Fibroblast of villous mesenchyme (primary cell): ENCODE measurements at places on chromosomes 1 and 21. TPM values are rescaled to one million over a fixed set of nuclear protein-coding genes. Genes with fewer than 3 reads are reported as not detected.

DNA sequence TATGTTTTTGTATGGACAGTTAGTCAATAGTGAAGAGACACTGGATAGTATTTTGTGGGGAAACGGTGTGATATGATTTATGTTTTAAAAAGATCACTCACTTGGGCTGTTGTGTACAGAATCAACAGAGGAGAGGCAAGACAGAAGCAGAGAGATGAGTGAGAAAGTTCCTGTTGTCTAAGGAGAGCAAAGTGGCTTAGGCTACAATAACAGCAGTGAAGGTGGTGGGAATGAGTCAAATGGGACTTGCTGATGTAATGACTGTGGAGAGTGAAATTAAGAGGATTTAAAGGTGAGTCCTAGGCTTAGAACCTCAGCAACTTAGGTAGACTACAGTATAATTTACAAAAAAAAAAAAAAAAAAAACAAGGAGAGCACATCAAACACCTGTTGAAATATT lies 169.2 kb upstream of the HP1BP3 start:
- DNase-seq = no peak

DNA sequence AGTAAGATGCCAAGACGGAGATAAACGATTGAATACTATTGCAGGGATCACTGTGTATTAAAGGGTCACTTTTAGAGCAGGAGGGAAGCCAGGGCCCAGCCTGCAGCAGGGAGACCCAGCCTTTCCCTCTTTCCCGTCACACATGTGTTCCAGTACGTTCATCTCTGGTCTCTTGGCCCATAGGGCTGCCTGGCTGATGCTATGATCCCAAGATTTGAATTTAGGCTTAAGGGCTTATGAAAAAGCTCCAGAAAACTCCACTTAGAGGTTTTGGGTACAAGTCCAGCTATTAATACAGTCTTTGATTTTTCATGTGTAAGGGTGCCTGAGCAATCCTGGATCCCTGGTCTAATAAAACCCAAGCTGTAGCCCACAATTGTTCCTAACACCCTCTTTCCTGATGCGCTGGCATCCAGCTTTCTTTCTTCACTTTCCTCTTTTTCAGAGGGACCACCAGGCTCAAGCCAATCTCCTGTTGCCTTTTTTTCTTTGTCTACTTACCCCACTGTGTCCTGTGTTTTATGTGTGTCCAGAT lies 359.6 kb upstream of the USP24 start:
- DNase-seq = no peak

- no peak for DNase-seq
These were observed 28.2 kb downstream of the RUNX1 start for GRCh38 chr21:35020902-35021301.

DNA sequence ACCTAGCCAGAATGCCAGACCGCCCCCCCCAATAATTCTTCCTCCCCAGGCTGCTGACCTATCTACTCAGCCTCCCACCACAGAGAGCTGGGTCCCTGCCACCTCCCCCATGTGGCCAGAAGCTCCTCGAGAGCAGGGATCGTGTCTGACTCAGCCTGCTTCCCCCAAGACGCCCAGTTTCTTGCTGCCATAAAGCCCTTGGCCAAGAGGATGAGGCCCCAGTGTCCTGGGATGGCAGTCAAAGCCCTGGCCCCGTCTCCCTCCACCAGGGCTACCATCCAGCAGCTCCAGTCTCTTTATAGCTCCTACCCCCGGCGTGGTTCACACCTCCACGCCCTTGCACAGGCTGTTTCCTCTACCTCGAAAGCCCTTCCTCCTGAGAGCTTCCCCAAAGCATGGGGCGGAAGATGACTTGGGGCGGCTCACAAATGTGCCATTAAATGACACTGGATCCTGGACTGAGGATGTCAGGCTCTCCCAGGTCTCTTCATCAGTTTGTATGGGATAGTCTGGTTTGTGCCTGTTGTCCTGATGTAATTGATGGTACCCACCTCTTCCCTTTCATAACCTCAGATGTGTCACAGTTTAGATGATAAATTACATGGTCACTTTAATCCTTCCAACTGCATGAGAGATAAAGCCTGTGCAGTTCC lies 13.2 kb downstream of the ADGRB2 start:
- peak; percentile 45 for DNase-seq

DNA sequence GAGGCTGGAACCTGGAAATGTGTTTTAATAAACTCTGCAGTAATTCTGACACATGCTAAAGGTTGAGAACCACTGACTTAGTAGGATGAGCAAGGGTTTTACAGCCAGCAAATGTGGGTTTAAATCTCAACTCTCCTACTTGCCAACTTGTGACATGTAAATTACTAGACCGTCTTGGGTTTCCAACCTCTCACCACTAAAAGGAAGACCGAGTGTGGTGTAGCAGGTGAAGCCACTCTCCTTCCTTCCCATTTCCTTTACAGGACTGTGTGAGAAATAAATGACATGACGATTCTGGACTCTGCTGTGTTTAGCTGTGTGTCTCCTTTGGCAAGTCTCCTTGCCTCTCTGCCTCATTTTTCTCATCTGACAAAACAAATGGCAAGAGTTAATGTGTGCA lies 49.5 kb upstream of the DNAJC6 start:
- no peak for DNase-seq

- no peak for DNase-seq
These were observed 308.8 kb downstream of the AJAP1 start for GRCh38 chr1:4963251-4963650.

DNA sequence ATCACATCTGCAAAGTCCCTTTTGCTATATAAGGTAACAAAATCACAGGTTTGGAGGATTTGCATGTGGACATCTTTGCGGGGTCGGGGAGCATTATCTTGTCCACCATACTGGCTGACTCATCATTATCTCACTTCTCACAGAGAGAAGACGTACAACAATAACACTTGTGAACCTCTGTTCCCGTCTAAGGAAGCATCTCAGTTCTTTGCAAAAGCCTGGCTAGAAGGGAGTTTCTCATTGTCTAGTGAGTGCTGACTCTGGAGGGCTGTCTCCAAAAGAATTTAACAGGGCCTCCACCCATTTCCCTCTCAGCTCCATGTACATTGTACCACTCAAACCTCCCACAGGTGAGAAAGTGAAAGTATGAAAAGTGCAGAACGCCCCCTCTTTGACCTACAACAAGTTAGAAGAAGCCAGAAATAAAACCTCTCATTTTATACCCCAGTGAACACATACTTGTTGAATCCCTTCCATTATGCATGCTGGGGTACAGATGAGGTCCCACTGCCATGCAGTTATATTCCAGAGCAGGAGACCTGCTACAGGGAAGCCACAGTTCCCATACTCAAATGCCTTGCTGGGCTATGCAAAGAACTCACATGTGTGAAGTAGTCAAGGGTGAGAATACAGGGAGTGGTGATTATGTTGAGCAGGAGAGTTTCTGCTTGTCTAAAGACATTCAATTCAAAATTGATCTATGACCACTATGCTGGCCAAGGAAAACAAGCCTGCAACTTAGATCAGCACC lies 121.7 kb upstream of the PRDX6 start:
- DNase-seq = peak; percentile 14

GRCh38 chr1:108194051-108194450 lies 6.1 kb downstream of the SLC25A24 start:
- DNase-seq = no peak

GRCh38 chr1:44472620-44473525 lies 67.8 kb downstream of the RNF220 start:
- DNase-seq = peak; percentile 21

- DNase-seq = peak; percentile 93
These were observed 862 bp upstream of the SGIP1 start for GRCh38 chr1:66532798-66533783.

DNA sequence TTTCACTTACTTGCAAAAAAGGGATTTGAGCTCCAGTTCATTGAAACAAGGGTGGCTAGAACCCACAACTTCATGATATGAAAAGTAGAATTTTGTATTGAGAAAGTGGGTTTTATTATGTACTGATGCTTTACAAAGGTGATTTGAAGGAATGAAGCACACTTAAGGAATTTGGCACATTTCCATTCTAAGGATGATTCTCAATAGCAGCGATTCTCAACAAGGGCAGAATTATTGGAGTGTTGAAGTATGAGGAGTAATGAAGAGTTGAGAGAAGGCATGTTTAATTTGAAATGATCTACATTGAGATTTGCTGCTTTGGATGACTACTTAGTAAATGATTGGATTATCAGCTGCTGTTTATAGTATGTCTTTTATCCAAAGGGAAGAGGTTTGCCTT lies 54.7 kb downstream of the FNBP1L start:
- no peak for DNase-seq

DNA sequence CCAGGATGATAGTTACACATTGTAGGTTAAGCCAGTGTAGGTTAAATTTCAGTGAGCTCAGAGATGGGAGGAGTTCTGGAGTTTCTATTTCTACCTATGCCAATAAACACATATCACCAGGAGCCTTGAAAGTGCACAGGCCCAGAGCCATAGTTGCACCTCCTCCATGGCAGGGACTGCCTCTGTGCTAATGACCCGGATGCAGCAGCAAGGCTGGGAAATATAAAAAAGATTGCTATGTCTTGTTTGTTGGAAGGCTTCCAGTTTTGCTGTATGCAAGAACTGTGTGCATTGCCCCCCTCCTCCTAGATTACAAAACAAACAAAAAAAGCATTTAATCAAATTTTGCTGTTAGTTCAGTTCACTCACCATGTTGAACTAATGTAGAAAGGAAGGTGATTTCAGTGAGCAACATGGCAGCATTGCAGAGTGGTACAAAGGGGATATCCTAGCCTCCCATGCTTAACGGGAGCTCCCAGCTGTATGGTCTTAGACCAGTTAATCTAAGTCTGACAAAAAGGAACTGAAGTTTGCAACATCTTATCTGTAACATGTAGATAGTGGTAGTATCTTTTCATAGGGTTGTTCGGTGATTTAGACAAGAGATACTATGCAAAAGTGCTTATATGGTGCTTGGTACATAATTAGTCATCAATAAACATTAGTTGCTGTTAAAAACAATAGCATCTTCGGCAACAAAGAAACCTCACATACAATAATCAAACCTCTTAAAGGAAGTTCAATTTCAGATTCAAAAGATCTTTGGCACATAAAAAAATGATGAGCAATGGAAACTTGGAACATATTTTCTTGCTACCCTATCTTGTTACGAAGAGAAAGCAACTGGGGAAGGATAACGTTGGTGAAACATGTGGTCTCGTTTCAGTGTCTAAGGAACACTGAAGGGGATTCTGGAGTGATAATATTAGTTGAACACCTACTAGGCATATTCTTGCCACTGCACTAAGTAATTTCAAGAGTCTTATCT lies 309.5 kb downstream of the ASTN1 start:
- DNase-seq = no peak

GRCh38 chr1:93171549-93172034 lies 8.6 kb downstream of the TMED5 start:
- peak; percentile 42 for DNase-seq

DNA sequence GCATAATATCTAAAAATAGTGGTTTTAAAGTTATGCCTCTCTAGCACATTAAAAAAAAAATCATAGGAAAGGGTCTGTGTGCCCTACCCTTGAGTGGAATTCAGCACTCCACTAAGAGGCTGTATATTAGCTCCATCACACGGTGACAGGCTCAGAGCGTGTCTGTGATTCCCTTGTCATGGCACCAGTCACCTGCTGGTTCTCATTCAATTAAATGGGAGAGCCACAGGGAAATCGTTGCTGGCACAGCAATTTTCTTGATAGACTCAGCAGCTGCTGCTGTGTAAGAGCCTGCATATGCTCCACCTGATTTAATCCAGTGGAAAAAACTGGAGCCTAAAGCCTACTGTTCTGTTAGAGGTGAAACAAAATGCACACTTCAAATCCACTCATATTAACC lies 9.5 kb downstream of the ATP6V1G3 start:
- no peak for DNase-seq

GRCh38 chr1:192604979-192605620 lies 29.5 kb downstream of the RGS1 start:
- peak; percentile 27 for DNase-seq

GRCh38 chr1:15701784-15702183 lies 17.7 kb downstream of the PLEKHM2 start:
- no peak for DNase-seq

GRCh38 chr1:172071746-172072145 lies 230.4 kb downstream of the DNM3 start:
- DNase-seq = no peak

GRCh38 chr1:209585672-209586071 lies 2.2 kb downstream of the CAMK1G start:
- DNase-seq = peak; percentile 48

DNA sequence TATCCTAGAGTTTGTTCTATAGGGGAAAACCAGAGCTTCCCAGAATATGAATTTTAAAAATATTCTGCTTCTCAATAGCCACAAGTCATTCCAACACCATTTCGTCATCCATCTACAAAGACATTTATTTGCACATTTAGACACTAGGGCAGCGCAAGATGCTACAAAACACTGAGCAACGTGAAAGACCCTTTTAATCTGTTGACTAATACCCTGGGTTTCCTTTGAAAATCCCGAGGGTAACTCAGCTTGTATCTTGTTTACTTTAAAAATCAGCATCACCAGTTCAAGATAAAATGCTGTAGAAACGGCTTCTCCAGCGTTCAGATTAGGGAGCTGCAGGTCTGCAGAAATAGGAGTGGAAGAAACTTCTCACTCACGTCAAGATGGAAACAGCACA lies 13.5 kb downstream of the PDPN start:
- DNase-seq = peak; percentile 95

DNA sequence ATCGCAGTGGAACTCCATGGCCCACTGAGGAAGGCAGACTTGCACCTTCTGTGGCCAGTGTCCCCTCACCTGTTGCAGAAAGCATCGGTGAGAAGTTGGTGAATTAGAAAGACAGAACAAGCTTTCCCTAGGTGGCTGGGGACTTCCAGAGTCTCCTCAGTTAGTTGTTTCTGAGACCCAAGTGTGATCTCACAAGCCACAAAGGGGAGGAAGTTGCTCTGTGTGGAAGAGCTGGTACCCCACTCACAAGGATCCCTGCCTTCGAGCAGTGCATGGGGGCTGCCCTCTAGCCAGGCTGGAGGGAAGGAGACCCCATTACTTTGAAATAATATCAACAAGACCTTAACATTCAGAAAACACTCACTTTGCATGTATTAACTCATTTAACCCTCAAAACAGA lies 2.1 kb downstream of the PRELP start:
- DNase-seq = no peak

DNA sequence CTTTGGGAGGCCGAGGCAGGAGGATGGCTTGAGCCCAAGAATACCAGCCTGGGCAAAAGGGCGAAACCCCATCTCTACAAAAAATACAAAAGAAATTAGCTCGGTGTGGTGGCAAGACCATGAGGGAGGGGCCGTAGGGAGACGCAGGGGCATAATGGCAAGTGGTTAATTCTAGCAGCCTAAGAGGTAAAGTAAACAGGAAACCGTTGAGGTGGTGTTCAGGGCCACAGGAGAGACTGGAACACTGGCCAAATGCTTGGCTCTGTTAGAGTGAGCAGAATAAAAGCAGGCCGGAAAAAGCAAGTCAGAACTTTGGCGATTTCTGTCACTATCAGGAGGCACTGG lies 89.2 kb downstream of the RIPK4 start:
- no peak for DNase-seq

S100B gene
- total RNA-seq = not detected in 2 replicates

OR2L8 gene
- total RNA-seq = not detected in 2 replicates

OR6F1 gene
- total RNA-seq = not detected in 2 replicates

CENPF gene
- total RNA-seq = 19.3 and 30.7 TPM in 2 replicates

KCNJ15 gene
- total RNA-seq = under 0.01 TPM in 2 replicates

CLDN17 gene
- total RNA-seq = not detected in 2 replicates

UMODL1 gene
- under 0.01 TPM in 1 of 2 replicates, not detected in the other for total RNA-seq

KCND3 gene
- total RNA-seq = 1.3 and 1.7 TPM in 2 replicates

NASP gene
- total RNA-seq = 44.1 and 50.5 TPM in 2 replicates

CASZ1 gene
- under 0.01 TPM in 2 replicates for total RNA-seq

THEM5 gene
- total RNA-seq = not detected in 2 replicates
